ENCODE measurements at places on chromosomes 2 and 18. TPM values are rescaled to one million over a fixed set of nuclear protein-coding genes. Genes with fewer than 3 reads are reported as not detected.

DNA sequence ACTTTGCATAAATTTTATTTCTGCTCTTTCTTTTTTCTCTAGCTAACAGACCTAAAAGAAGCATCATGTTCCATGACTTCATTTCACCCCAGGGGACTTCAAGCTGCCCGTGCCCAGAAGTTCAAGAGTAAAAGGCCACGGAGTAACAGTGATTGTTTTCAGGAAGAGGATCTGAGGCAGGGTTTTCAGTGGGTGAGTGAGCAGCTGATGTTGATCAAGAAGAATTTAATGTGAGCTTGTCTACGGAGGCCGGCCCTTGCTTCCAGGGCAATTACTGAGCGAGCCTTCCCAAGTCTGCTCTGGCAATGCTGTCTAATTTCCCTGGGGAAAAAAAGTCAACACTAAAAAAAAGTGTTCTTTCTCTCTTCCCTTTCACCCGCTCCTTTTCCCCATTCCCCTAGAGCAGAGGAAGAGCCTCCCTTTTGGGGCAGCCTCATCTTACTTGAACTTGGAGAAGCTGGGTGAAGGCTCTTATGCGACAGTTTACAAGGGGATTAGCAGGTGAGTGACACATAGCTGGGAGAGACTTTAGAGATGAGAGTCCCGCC is 1.2 kb downstream of the CDK15 start:
- DNase-seq = no peak

- DNase-seq = no peak
Observed at GRCh38 chr18:9898792-9899549, 13.2 kb downstream of the TXNDC2 start.

SLC8A1 gene
- 0.10 TPM for total RNA-seq

TUBA3E gene
- total RNA-seq = not detected

CPS1 gene
- total RNA-seq = 1.2 TPM

All from activated CD8-positive, alpha-beta T cell treated with anti-CD3 and anti-CD28 coated beads, Interleukin-2, amount 10 ng/mL, durations not matched to agents 7 days and 5 days (primary cell).